ENCODE measurements at places on chromosomes 12 and 14.
A peak's percentile ranks its signal among the peaks of the same experiment; 100 is the strongest.

DNA sequence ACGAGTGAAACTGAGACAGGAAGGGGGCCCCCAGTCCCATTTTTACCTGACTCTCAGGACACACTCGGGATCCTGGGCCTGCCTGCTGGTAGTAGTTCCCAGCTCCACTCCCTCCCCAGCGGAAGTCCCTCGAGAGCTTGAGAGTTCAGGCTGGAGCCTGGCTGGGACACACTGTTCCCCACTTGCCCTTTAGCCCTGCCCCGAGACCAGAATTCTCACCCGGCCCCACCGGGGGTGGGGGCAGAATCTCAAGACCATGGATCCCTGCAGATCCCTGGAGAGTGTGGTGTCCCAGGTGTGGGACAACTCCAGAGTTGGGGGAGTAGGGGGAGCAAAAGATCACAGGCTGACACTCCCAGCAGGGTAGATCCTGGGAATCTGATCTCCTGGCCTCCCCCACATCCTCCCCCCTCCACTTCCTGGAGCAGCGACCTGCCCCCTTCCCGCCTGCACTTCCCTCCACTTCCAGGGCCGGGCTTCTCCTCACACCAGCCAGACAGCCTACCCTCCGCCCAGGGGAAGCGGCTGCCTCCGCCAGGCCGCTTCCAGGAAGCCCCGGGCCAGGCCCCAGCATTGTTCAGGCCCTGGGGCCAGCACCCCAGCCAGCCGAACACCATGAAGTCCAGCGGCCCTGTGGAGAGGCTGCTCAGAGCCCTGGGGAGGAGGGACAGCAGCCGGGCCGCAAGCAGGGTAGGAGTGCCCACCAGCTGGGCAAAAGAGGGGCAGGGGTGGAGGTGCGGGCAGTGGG lies at the start of gene TNS2:
TNS2 (plus strand) TSS at position 495 of the 748 bp plus-strand sequence; CDS start at position 616, 121 bp downstream.
- no peak for DNase-seq

DNA sequence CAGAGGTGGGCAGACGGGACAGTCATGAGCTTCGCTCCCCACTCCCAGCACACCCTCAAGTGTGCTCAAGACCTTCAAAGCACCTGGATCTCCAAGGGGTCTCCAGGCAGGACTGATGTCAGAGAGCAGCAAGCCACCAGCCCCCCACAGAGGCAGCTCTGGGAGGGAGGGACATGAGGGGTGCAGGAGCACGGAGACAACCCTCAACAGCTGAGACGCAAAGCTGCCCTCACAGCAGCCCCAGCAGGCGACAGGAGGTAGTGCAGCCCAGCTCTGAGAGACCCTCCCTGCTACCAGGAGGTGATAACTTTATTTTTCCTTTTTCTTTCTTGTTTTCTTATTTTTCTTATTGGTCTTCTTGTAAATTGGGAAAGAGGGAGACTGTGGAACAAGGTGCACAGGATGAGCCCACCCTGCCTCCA lies 17.9 kb downstream of the SIVA1 start:
- DNase-seq: peak; percentile 60

GRCh38 chr12:61043838-61044237 lies 1216.4 kb upstream of the USP15 start:
- DNase-seq: no peak

- no peak for DNase-seq
Observed at GRCh38 chr14:51650716-51651387, 858 bp upstream of the FRMD6 start.

- DNase-seq: no peak
Observed at GRCh38 chr12:71645268-71645667, 18.4 kb downstream of the ZFC3H1 start.

DNA sequence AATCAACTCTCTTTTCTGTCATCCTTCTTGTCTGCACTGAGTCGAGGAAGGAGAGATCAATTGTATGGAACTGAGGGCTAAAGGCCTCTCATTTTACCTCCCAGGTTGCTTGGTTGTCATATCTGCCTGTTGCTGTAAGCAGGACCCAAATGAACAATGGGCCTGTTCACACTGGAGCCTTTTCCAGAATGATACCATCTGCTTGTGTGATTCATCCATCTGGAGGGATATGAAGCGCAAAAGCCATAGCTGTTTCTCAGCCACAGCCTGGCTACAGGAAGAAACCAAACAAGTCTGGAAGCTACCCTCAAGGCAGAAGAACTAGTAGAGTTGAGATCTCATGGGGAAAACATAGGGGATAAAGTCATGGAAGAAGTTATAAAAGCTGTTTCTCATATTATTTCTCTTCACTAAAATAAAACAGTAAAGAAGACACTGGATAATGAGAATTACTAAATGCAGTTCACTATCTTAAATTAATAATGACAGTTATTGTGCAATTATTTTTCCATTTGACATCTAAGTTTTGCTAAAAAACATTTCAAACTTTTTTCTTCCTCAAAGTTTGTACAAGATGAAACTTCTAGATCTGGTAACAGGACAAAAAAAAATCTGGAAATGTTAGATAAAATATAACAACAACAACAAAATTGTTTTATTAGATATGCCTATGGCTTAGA lies 106.3 kb downstream of the SPTSSA start:
- DNase-seq: no peak

- no peak for DNase-seq
Observed at GRCh38 chr12:7501031-7501588, 2.5 kb downstream of the CD163 start.

DNA sequence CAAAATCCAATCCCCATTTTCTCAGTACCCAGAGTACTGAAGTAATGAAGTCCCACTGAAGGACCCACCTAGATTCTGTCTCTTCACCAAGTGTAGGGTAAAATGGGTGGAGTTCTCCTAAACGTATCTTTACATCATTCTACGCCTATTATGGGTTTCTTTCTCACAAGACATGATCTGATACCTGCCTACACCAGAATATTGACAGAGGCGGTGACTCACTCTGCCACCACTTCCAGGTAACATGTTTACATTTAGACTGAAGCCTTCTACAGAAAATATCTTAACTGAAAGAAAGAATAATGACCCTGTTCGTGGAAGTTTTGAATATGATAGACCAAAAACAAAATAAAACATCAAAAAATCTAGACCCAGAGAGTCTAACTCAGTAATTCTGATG lies 89.8 kb downstream of the BTG1 start:
- DNase-seq: peak; percentile 68

DNA sequence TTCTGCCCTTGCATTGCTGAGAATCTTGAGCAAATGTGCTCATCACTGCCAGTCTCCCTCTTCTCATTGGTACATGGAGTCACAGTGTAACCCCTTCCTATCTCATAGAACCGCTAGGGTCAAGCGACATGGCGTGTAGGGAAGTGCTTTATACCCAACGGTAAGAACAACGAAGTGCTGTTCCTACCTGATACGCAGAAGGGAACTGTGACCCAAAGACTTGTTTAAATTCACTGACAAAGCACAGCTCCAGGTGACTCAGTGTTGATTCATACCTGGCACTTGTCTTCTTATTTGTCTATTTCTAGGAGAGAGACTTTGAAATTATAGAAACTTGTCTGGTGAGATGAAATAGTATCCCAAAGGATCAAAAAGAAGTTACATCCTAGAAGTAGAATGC lies 53.7 kb downstream of the FBXL14 start:
- DNase-seq: no peak

DNA sequence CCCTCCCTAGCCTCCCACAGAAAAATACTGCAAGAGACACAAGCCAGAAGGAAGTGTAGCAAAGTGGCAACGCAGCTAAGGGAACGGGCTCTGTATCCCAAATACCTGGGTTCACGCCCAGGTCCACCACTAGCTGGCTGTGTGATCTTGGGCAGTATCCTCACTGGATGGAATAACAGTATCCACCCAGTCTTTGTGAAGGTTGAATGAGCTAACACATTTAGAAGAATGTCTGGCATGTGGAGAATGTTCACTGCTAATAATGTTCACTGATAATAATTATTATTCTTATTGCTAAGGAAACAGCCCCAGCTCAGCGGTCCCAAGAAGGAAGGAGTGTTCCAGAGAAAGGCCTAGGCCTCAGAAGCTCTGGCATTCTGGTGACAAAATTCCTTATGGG lies 70.9 kb downstream of the VWF start:
- DNase-seq: no peak

DNA sequence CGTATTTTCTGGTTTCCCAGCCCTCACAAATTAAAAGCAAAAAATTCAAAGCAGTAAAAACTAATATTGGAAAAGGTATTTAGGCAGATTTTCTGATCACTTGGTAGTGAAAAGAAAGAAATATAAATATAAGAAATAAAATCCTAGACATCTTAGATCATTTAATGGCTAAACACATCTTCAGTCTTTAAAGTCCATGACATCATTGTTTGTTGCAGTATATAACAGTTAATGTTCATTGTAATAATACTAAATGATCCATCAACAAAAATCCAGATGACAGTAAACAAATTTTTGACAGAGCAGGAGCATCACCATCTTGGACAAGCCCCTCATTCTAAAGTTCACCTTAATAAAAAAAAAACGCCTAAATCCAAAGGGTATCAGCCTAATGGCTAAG lies 29.2 kb upstream of the CAPRIN2 start:
- DNase-seq: no peak

DNA sequence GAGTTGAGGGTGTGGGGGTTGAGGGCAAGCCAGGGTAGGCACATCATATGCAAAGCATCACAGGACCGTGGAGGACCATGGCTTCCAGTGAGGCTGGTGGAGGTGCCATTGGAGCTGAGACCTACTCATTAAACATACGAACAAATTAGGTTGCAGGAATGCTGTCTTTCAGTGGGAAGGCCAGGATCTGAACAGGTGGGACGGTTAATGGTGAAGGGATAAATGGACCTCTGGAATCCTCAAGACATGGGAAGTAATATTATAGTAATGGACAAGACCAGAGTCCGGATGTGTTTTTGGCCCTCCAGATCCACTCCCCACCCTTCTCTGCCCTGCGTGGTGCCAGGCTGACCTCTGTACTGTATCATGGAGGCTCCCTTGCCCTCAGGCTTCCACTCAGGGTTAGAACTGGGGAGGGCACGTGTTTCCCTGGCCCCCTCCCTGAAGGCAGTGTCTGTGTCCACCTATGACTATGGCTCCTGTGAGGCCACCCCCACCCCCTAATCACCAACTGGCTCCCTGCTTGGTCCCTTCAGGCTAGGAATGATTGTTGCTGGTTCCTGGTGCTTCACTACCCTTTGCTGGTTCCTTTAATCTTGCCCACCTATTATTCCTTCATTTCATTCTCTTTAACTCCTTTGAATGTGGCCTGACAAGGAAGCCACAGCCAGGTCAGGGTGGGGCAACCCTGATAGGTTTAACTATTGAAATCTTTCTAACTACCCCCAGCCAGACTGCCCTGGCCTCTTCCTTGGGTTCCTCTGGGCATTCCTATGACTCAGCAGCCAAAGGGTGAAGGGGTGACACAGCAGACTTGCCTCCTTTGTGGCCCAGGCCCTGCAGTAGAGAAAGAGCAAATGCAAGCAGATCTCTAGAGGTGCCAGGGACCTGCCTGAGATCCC lies 10.7 kb downstream of the DHRS2 start:
- DNase-seq: no peak

DNA sequence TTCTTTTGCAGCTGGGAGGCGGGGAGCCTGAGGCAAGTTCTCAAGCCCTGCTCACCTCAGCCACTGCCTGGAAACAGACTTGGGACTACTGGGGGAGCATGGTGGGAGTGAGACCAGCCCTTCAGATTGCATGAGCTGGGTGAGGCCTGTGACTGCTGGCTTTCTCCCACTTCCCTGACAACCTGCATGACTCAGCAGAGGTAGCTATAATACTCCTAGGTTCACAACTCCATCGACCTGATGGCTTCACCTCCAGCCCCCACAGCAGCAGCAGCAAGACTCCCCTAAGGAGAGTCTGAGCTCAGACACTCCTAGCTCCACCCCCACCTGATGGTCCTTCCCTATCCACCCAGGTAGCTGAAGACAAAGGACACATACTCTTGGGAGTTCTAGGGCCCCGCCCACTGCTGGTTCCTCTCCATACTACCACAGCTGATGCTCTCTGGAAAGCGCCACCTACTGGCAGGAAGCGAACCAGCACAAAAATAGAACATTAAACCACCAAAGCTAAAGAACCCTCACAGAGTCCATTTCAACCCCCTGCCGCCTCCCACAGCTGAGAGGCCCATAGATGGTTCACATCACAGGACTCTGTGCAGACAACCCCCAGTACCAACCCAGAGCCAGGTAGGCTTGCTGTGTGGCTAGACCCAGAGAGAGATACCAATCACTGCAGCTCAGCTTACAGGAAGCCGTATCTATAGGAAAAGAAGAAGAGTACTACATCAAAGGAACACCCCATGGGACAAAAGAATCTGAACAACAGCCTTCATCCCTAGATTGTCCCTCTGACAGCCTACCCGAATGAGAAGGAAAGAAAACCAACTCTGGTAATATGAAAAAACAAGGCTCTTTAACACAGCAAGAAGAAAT lies 68.7 kb downstream of the RPAP3 start:
- peak; percentile 72 for DNase-seq

GRCh38 chr12:76764856-76765255 lies 941 bp downstream of the ZDHHC17 start:
- DNase-seq: no peak

GRCh38 chr14:32920696-32921276 lies 17.9 kb upstream of the NPAS3 start:
- DNase-seq: no peak

DNA sequence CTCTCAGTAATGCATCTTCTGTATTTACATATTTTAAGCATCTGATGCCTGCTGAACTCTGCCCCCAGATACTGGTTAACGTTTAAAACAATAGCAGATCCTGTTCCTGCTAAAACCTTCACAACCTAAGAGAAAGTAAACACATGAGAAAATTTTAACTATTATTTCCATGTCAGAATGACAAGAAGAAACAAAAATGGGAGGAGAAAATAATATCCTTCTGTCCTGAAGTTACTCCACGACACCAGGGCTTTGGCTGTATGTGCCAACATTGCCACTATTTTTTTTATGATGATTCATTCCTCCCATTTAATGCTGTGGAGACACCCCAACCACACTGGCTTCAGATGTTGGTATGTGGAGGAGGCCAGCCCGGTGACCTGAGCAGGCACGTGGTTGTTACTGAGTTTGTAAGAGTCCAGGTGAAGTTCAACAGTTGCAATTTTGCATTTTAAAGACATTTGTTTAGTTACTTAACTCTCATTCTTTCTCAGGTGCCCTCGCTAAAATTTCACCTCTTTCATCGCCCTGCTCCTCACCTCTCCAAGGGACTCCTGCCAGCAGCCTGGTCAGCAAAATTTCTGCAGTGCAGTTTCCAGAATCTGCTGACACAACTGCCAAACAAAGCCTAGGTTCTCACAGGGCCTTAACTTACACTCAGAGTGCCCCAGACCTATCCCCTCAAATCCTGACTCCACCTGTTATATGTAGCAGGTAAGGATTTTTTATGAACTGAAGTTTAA lies 65.5 kb upstream of the SLCO1C1 start:
- no peak for DNase-seq

- no peak for DNase-seq
Observed at GRCh38 chr12:24015833-24016160, 66.3 kb upstream of the SOX5 start.

GRCh38 chr12:20142956-20143355 lies 225.4 kb upstream of the PDE3A start:
- no peak for DNase-seq

- no peak for DNase-seq
Observed at GRCh38 chr12:57720606-57721595, 17.6 kb downstream of the AGAP2 start.

Data from activated CD4-positive, alpha-beta T cell treated with anti-CD3 and anti-CD28 coated beads for 48 hours (primary cell).